Activated CD4-positive, alpha-beta T cell treated with anti-CD3 and anti-CD28 coated beads, Interleukin-2, amount 50 U/mL, for 16 hours (primary cell): ENCODE measurements at places on chromosomes 11 and 22.

DNA sequence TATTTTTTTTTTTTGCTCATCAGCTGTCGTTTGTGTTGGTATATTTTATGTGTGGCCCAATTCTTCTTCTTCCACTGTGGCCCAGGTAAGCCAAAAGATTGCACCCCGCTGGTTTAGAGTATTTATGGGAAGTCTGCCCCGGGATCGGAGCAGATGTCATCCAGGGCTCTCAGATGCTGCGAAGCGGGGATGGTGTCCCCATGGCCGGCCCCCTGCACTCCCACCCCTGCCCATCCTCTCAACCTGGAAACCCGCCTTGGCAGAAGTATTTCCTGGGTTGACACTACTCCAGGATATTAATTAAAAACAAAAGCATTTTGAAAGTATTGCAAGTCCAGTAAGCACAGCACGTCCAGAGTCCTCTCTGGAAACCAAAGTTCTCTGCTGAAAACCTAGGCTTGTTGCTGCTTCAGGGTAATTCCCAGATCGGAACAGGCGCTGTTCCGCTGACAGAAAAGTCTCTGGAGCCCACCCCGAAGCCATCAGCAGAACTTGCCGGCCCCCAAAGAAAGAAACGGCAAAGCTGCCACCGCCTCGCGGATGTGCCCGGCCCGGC, 833 bp downstream of the SCUBE2 start:
- no peak for DNase-seq

DNA sequence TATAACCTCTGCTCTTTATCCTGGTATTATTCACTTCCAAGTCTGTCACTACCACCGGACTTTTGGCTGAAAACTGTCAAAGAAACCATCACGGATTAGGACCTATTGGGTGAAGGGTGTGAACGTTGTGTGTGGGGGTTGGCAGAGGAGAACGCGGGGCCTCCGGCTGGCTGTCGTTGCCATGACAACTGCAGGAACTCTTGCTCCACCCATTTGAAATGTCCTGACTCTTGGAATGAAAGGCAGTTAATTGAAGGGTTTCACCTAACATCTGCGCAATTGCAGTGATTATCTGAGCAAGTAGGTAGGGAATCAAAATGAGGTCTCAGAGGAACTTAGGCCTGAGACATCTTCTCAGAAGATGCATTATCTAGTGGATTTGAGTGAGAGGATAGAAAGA, 60.9 kb upstream of the CLMP start:
- DNase-seq: no peak

DNA sequence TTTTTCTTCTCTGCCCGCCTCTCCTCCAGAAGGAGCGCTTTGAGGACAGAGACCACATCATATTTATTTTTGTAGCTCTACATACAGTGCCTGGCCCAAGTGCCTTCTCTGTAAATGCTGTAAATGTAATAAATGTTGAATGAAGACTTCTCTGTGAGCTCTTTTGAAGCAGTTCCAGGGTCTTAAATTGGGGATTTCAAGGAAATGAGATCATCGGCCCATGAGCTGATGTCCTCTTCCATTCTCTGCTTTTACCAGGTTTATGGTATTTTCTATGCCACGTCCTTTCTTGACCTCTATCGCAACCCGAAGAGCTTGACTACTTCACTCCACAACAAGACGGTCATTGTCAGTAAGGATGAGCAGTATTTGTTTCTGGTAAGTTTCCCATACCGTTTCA, 165.7 kb upstream of the SORL1-AS1 start:
- no peak for DNase-seq

DNA sequence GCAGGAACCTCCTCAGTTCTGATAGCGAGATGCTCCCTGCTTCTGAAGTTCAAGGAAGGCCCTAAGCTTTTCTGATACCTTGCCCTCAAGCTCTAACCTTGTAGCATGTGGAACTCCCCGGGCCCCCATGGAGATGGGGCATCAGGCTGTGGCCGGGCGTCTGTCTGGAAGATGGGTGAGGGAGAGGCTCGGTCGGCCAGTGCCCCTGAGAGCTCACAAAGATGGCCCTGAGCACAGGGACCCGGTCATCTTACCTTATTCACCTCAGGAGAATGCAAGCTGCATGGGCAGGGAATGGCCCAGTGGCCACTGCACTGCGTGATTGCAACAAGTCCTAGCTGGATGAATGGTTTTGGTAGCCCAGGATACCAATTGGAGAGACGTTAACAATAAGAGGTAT, 830.3 kb downstream of the TBC1D22A start:
- no peak for DNase-seq

DNA sequence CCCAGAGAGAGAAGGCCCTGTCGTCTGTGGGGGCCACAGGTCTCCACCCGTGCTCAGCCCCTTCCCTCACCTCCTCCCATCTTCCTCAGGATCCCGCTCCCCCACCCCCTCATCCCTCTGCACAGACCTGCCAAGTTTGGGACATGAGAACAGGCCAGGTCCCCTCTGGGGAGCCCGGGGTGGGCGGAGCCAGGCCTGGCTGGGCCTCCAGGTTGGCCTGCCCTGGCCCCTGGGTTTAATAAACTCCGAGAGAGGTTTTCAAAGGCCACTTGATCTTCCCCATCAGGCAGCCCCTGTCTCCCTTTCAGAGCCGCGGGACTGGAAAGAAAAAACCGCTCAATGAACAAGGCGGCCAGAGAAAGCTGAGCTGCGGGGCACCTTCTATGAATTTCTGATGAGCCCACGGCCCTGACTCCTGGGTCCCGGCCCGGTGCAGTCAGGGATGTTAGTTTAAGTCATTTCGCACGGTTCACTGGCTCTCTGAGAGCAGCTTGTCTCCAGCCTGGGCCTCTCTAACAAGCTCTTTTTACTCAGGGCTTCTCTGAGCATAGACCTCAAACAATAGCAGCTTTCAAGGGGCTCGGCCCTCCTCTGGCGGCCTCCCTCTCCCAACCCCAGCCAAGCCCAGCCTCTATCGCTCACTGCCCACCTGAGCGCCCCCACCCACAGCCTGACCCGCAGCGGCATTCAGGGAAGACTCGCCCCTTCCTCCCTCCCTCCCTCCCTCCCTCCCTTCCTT, 64.8 kb downstream of the RPUSD4 start:
- no peak for DNase-seq

DNA sequence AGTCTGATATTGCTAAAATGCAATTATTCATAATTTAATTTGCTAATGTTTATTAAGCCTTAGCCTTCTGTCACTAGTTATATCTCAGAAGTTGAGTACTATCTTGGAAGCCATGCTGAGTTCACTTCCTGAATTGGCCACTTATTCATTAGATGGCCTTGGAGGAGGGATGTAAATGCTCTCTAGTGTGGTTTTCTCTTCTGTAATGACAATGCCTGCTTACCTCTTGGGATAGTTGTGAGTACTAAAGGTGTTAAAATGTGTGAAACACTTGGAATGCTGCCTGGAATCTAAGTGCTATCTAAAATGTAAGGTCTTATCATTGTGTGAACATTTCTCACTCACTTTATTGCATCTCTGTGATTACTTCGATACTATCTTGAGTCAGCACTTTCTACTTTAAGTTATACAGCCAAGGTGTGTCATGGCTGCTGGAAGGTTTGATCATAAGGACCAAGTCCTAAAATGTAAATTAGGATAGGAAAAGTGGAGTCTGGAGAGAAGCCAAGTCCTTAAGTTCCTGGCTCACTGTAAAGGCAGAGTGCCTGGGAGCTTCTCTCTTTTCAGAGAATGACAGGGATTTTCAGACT, 12.4 kb downstream of the GLYATL2 start:
- DNase-seq: no peak

GRCh38 chr11:77244277-77245027, 57.0 kb downstream of the GDPD4 start:
- DNase-seq: no peak

DNA sequence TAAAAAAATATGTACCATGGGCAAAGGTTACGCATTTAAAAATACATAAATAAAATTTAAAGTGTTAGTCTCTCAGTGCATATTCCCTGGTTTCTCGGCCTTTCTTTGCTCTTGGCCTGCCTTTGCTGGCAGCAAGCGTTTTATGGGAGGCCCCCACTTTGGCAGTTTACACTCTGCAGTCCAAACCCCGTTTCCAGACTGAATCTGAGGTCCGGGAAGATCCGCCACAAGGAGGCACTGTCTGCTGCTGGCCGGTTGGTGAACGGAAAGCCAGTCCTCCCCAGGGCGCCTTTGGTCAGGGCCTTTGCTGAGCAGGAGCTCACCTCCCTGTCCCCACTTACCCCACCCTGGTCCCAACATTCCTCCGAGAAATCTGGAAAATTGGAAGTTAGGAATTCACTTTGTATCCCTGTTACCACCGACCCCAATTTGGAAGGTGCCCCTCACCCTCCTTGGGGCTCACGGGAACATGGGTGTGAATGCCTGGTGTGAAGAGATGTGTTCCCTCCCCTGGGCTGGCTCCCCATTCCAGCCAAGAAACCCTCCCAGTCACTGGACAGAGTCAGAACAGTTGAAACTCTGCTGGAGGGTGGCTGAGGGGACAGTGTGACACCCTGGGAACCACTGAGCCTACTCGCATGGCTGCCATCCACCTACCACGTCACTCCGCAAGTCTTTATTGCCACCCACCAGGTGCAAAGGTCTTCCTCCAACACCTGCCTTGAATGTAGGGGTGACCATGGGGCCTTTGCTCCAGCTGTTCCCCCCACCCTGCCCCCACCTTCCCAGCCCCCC, 9.4 kb upstream of the SF1 start:
- DNase-seq: peak; percentile 41

DNA sequence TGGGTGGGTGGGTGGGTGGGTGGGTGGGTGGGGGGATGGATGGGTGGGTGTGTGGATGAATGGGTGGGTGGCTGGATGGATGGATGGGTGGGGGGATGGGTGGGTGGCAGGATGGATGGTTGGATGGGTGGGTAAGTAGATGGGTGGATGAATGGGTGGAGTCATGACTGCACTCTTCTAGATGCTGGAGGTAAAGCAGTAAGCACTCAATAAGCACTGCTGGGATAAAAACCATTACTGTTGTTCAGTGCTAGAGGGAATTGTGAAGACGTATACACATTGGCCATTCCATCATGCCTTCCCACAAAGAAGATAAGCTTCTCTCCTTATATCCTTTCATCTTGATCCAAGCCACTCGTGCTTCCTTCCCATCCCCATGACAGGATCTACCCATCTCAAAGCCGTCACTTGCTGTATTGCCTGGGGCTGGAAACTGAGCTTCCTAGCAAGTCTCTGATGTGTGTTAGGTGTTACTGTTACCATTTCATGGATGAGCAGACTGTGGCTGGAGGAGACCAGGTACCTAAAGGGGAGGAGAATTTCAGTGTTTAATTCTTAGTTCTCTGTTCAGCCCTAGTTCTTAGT, 74.8 kb downstream of the MICAL2 start:
- no peak for DNase-seq

DNA sequence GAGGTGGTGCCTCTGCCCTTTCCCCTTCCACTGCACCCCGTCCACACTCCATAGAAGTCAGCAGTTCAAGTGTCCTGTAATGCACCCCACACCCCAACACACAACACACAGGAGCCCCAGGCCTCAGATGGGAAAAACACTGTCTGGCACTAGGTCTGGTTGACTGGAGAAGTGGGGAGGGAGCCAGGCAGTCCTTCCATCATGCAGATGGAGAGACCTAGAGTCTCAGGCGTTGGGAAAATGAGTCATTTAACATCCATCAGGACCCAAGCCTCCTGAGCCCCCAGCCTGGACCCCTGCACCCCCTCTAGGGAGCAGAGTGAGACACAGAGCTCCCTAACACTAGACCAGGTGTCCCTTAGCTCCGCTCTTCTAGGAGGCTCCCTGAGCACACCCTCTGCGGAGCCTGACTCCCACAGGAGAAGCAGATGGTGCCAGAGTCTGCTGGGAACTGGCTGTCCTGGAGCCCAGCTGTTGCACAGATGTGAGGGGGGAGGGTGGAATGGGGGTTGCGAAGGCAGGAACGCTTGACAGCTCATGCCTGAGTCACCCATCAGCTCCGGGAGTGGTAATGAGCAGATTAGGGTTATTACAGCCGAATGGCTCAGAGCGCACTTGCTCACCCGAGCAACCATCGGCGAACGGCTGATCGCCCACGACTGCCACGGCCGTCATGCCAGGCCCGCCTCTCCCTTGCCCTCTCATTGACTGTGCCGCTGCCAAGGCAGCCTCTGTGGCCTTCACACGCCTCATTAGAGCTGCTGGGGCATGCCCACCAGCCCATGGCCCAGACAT, 22.1 kb upstream of the SYT7 start:
- DNase-seq: no peak

DNA sequence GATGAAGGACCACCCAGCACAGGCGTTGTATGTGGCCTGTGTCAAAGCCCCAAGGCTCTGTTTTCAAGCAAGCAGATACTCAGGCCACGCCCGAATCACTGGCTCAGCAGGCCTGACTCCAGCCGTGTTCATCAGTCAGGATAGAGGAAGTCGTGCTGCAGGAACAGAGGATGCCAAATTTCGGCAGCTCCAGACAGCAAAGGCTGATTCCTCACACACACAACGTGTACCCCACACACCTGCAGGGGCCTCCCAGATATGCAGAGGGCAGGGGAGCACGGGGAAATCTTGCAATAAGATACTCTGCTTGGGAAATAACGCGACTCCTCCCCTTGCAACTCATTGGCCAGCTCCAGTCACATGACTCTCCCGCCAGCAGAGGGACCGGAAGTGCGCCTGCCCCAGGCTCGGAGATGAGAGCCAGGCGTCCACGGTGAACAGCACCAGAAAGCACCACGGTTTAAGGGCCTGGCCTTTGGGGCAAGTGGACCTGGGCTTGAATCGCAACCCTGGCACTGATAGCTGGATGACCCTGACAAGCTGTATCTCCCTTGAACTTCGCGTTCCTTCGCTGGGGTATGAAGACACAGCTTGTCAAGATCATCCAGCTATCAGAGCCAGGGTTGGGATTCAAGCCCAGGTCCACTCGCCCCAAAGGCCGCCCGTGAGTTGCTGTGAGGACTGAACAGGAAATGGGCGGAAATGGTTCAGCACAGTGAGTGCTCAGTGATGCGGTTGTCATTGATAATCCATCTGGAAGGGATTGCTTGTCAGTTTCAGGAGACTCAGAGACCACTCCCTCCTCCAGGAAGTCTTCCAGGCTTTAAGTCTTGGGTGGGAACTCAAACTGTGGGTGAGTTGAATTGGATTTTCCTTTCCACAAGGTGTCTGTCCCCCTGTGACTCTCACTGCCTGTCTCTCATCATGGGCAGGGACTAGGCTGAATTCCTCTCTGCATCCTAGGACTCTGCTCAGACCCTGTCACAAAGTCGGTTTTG, 88.5 kb downstream of the MYEOV start:
- peak; percentile 12 for DNase-seq

DNA sequence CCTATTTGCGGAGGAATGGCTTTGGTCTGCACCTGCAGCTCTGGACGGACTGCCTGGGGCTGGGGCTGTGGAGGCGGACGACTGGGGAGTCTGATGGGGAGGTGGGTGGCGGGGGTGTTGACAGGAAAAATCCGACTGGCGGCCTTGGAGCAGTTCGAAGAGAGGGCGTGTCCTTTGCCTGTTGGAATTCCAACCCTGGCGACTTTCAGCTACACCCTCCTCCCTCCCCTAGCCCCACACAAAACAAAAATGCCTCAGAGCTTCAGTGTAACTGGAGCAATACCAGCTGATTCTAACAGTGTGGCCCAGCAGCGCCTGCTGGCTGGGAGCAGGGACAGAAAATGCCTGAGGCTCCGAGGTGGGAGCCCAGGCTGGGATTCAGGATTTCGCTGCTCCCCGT, 85.4 kb downstream of the ATXN10 start:
- no peak for DNase-seq
